ENCODE measurements at places on chromosomes 6 and 20. TPM values are rescaled to one million over a fixed set of nuclear protein-coding genes. Genes with fewer than 3 reads are reported as not detected.

PHACTR3 gene
- 5.7 TPM for total RNA-seq

SPATS1 gene
- total RNA-seq, result not detected

NPEPL1 gene
- 35.8 TPM for total RNA-seq

MROH8 gene
- total RNA-seq, result 5.0 TPM

CHD6 gene
- total RNA-seq, result 60.5 TPM

FARS2 gene
- total RNA-seq, result 13.1 TPM

CLPSL2 gene
- total RNA-seq, result not detected

HELZ2 gene
- total RNA-seq, result 9.4 TPM

- H3K4me3 ChIP-seq, result no peak overlapping the region
- no peak for DNase-seq
- no peaks in the 10 kb centered on the region for H3K27me3 ChIP-seq
- H3K36me3 ChIP-seq, result no peaks in the 10 kb centered on the region
- H3K27ac ChIP-seq, result no peak overlapping the region
These were observed 87.5 kb downstream of the MEI4 start for GRCh38 chr6:77740380-77740779.

DNA sequence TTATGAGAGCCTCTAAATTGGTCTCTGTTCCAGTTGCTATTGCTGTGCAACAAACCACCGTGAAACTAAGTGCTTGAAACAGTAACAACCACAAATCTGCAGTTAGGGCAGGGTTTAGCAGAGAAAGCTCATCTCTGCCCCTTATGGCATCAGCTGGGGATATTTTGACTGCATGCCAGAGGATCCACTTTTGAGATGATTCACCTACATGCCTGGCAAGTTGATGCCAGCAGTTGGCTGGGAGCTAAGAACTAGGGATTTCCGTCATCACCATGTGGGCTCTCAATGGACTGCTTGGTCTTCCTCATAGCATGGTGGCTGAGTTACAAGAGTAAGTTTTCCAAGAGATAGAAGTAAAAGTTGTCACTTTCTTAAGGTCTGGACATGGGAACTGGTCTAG is 35.1 kb downstream of the PLCB4 start:
- DNase-seq, result no peak
- H3K36me3 ChIP-seq, result no peaks in the 10 kb centered on the region
- no peak overlapping the region for H3K27ac ChIP-seq
- no peaks in the 10 kb centered on the region for H3K27me3 ChIP-seq
- H3K4me3 ChIP-seq, result no peak overlapping the region

GRCh38 chr6:127811900-127812570 is 88.8 kb downstream of the THEMIS start:
- H3K36me3 ChIP-seq, result no peaks in the 10 kb centered on the region

GRCh38 chr6:138323821-138324220 is 53.9 kb upstream of the SMIM28 start:
- H3K4me3 ChIP-seq, result no peak overlapping the region
- DNase-seq, result no peak
- no peaks in the 10 kb centered on the region for H3K36me3 ChIP-seq
- H3K27ac ChIP-seq, result no peak overlapping the region
- no peaks in the 10 kb centered on the region for H3K4me1 ChIP-seq
- no peaks in the 10 kb centered on the region for H3K27me3 ChIP-seq

DNA sequence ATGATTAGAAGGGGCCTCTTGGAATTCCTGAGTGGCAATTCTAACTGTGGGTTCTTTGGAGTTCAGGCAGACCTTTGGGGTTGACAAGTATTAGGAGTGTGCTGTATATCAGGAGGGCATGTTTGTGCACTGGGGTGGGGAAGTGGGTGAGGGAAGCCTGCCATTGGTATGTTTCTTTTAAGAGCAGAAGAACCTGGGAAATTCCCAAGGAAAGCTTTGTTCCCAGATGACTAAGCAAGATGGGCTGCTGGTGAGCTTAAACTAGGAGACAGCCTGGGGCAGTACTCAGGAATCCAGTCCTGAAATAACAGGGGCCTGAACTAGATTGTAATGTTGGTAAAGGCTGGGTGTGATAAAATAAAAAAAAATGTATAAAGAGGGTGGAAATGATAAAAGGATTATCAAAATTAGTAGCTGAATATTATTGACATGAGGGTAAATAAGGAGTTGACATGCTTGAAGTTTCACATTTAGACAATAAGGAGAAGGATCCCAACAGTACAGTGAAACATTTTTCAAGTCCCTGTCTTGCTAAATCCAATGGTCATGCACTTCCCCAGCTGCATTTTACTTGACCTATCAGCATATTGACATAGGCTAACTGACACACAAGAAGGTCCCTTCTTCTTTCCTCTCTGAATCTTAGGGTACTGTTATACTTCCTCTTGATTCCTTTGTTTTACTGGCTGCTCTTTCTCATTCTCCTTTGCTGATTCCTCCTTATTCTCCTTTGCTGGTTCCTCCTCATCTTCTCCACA is 18.4 kb upstream of the IFNGR1 start:
- DNase-seq, result no peak
- no peaks in the 10 kb centered on the region for H3K27me3 ChIP-seq
- H3K27ac ChIP-seq, result no peak overlapping the region
- no peaks in the 10 kb centered on the region for H3K4me1 ChIP-seq

GRCh38 chr20:61024390-61024789 is 227.7 kb upstream of the CDH4 start:
- H3K4me1 ChIP-seq, result no peaks in the 10 kb centered on the region
- no peaks in the 10 kb centered on the region for H3K27me3 ChIP-seq
- H3K27ac ChIP-seq, result no peak overlapping the region
- H3K4me3 ChIP-seq, result no peak overlapping the region
- DNase-seq, result no peak

DNA sequence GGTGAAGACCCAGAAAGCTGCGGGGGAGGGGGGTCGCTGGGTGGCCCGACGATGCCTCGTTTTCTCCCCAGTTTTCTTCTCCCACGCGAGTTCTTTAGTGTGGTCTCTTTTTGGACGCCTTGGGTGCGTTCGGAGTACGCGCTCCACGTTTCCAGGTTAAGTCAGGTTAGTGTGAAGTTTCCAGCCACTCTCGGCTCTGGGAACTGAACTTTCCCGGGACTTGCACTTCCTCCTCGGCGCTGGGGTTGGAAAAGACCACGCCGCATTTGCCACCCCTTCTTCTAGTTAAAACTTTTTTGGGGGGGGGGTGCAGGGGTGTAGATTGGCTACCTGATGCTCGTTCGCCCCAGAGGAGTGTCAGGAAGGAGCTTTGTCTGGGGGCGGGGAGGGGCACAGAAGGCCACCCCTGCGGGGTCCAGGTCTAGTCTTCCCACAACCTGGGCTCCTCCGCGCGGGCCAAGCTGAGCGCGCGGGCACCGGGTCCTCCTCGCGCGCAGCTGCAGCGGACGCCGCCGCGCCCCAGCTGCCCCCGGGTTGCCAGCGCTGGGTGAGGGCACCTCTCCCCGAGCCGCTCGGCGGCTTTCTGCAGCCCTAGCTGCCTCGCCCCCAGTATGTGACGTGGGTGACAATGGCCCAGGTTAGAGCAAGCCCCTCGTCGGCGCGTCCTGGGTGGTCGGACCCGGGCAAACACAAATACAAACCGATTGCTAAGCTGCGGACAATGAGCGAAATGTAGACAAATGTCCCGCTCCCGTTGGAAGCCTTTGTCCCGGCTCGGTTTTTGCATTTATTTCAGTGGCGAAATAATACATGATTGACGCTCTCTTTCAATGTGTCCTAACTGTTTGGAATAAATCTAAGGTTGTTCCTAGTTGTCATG is 1.7 kb upstream of the NKX2-2 start:
- no peak overlapping the region for H3K4me3 ChIP-seq
- H3K27me3 ChIP-seq, result peaks cover 3% of the 10 kb centered on the region
- H3K4me1 ChIP-seq, result peaks cover 7% of the 10 kb centered on the region
- no peak overlapping the region for H3K27ac ChIP-seq
- DNase-seq, result no peak

DNA sequence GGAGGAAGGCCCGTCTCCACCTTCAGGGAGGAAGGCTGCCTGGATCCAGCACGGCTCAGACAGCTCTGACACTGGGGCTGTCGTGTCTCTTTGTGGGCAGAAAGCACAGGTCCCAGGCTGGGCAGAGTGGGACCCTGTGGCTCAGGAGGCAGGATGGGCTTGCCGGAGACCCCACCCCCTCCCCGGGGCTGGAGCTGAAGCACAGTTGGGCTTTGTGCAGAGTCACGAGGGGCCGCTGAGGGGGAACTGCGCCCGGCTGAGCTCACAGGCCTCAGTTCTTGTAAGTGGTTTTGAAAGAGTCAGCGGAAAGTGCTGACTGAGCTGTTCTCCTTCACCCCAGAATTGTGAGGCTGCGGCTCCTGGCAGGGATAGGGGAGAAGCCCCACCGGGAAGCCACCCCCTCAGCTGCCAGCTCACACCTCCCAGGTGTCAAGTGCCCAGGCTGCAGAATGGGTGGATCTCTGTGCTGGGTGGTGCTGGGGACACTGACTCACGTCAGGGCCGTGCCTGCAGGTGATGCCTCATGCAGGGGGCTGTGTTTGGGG is 145.5 kb upstream of the RNF24 start:
- no peak overlapping the region for H3K4me3 ChIP-seq
- peak; percentile 53 for DNase-seq
- no peaks in the 10 kb centered on the region for H3K27me3 ChIP-seq
- H3K36me3 ChIP-seq, result no peaks in the 10 kb centered on the region

DNA sequence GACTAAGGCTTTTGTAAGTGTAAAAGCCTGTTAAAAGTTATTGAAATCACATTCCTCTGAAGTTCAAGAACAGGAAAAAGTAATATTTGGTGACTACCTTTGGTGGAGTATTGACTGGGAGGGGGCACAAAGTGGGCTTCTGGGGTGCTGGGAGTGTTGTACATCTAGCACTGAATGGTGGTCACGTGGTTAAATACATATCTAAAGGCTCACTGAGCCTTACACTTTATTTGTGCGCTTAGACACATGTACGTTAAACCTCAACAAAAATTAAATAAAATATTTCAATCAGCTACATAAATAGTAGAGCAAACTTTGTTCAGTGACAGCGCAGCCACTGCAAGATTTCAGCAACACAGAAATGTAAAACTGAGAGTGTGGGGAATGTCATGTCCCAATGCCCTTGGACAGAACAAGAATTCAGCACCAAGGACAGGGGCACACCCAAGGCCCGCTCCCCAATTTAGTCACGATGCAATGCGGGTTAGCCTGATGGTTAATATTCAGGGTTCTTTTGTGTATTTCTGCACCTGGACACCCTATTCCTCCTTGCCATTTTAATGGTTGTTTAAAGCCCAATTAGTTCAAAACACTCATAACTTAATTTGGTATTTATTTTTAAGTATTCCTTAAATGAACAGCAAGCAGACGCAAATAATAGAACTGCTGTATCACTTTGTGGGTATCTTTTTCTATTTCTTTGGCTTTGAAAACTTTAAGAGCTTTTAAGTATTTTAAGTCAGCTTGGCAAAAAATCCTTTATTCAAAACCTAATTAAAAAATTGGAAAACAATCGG is 37.4 kb downstream of the ANGPT4 start:
- no peak for DNase-seq
- H3K27ac ChIP-seq, result no peak overlapping the region
- H3K4me3 ChIP-seq, result no peak overlapping the region
- no peaks in the 10 kb centered on the region for H3K4me1 ChIP-seq
- no peaks in the 10 kb centered on the region for H3K36me3 ChIP-seq
- H3K27me3 ChIP-seq, result no peaks in the 10 kb centered on the region

DNA sequence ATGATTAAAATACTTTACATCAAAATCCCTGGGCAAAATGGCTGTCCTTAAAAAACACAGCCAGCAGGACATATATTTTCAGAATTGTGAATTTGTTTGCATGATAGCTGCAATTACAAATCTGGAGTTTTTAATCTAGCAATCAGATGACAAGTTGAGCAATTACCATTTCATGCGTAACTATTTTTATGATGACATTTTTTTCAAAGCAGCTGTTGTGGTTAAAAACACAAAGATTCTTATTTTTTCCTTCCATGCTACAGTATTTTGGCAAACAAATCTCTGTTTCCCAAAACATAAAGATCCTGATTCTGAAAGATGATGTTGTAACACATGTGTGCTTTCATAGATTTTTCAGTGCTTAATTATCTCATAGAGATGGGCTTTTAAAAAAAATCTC is 90.2 kb downstream of the PHACTR1 start:
- no peaks in the 10 kb centered on the region for H3K4me1 ChIP-seq
- H3K27me3 ChIP-seq, result no peaks in the 10 kb centered on the region
- no peaks in the 10 kb centered on the region for H3K36me3 ChIP-seq

DNA sequence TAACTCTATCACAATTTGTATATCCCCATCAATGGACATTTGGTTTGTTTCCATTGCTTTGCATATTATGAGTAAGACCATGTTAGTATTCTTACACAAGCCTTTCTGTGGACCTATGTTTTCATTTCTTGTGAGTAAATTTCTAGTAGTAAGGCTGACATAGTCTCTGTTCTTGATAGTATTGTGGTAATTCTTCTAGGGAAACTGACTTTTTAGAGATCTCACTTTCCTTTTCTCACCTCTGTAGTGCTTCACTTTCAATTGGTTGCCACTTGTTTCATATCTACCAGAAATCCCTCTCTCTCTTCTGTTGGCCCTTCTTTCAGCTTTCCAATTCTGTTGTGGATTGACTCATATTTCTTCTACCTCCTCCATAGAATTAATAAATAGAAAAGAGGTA is 8.5 kb downstream of the ISM1 start:
- H3K27me3 ChIP-seq, result no peaks in the 10 kb centered on the region
- no peaks in the 10 kb centered on the region for H3K36me3 ChIP-seq
- no peaks in the 10 kb centered on the region for H3K4me1 ChIP-seq
- no peak for DNase-seq
- no peak overlapping the region for H3K4me3 ChIP-seq
- no peak overlapping the region for H3K27ac ChIP-seq

DNA sequence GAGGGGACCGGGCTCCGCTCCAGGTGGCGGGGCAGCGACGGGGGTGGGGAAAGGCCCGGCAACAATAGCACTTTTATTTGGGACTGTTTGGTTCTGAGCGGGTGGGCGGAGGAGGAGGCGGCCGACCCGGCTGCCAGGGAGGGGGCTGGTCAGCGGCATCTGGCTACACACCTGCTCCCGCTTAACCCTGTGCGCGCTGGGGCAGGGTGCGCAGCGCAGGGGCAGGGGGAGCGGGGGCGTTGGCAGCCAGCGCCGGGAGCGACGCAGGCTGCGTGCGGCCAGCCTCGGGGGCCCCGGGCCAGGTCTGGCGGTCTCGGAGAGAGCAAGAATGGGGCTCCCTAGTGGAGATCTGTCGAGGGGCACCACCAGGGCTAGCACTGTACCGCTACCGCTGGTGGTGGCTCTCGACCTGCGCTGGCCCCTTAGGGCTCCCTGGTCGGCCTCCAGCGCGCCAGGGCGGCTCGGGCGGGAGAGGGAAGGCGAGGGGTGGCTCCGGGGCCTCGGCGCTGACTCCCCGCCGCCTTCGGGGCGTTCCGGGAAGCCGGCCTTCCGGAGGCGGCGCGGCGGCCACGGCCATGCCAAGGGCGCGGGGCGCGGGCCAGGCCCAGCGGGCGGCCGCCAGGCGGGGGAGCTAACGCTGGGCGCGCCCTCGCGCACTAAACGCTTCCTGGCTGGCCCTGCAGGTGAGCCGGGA is 92.4 kb downstream of the NCR2 start:
- H3K4me1 ChIP-seq, result peaks cover 14% of the 10 kb centered on the region
- no peaks in the 10 kb centered on the region for H3K36me3 ChIP-seq
- peak; percentile 59 for DNase-seq
- H3K27me3 ChIP-seq, result no peaks in the 10 kb centered on the region

Data from ovary (tissue), 10 donors.